ENCODE measurements at places on chromosomes 5 and 9. TPM values are rescaled to one million over a fixed set of nuclear protein-coding genes. Genes with fewer than 3 reads are reported as not detected.

Gene RAB3C
- total RNA-seq = not detected

DNA sequence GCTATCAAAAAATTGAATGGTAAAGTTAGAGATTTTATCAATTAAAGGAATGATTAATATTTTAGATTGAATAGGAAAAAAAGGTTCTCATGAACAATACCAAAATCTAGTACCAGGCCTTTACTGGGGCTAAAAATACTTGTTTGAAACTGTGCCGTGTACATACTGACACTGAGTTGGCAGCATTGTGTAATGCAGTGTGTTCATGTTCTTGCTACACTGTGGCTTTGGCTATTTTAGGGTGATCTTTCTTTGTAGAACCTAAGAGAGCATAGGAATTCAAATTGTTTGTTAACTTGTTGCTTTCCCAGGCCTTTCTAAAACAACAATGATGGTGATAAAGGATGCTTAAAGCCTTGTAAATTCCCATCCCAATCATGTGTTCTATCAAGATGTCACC lies 80.9 kb downstream of the KIF4B start:
- H3K36me3 ChIP-seq = no peaks in the 10 kb centered on the region
- H3K27ac ChIP-seq = no peak overlapping the region
- no peaks in the 10 kb centered on the region for H3K27me3 ChIP-seq
- no peaks in the 10 kb centered on the region for H3K4me1 ChIP-seq
- no peak for DNase-seq

GRCh38 chr5:91313757-91314673 lies 69.1 kb downstream of the ARRDC3 start:
- H3K27me3 ChIP-seq = no peaks in the 10 kb centered on the region
- peak overlapping the region; percentile 56 for H3K27ac ChIP-seq
- H3K36me3 ChIP-seq = no peaks in the 10 kb centered on the region
- peak; percentile 89 for DNase-seq

DNA sequence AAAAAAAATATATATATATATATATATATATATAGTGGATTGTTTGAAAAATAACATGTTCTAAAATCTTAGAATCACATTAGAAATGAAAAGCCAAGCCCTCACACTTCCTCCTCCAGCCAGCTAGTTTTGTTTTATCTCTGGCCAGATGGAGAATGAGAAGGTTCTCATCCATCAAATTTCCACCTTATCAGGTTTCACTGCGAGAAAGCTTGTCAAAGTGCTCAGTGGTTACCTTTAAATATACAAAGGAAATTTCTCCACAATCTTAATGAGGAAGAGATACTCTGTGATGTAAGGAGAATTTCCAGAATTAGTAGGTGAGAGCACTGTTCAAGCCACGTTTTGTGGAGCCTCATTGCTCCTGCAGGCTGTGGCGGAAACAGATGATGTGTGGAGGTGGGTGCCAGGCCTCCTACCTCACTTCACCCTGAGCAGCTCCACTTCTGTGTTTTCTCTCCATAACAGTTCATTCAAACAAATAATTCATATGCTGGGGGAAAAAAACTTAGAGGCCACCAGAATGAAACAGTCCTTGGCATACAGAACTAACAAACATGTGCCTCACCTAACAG lies 71.9 kb downstream of the CDK5RAP2 start:
- DNase-seq = no peak
- H3K27ac ChIP-seq = no peak overlapping the region
- H3K4me1 ChIP-seq = no peaks in the 10 kb centered on the region
- H3K36me3 ChIP-seq = peaks cover 16% of the 10 kb centered on the region
- no peak overlapping the region for H3K4me3 ChIP-seq

GRCh38 chr9:136703276-136703860 lies 9.0 kb upstream of the DIPK1B start:
- no peak overlapping the region for H3K27ac ChIP-seq
- H3K27me3 ChIP-seq = no peaks in the 10 kb centered on the region
- peaks cover 14% of the 10 kb centered on the region for H3K4me1 ChIP-seq
- no peak for DNase-seq
- no peaks in the 10 kb centered on the region for H3K36me3 ChIP-seq

All from CD8-positive, alpha-beta memory T cell (primary cell).